Brain (organoid and tissue), 16 donors: ENCODE measurements at places on chromosomes 3 and 15. TPM values are rescaled to one million over a fixed set of nuclear protein-coding genes. Genes with fewer than 3 reads are reported as not detected.

Gene PLAAT1
- polyA plus RNA-seq: 4.4 TPM

Gene RFT1
- polyA plus RNA-seq: 9.1 TPM

Gene CATSPER2
- 2.3 TPM for polyA plus RNA-seq

Gene HCLS1
- 7.0 TPM for polyA plus RNA-seq

Gene C3orf49
- polyA plus RNA-seq: not detected

Gene A4GNT
- polyA plus RNA-seq: not detected
